ENCODE measurements at places on chromosomes 2 and 18.

DNA sequence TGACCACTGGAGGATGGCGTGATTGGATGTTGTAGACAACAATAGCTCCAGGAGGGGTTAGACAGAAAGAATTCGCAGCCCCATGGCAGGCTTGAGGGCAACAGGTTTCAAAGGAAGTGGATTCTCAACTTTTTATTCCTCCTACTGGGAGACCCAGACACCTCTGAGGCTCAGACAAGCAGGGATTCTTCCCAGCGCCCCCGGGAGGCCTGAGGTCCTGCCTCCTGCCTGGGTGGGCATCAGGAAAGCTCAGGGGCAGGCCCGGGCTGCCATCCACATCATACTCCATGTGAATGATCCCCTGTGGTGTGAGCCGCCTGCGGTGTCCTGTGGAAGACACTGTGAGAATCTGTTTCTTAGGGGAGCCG, 203.5 kb downstream of the CYP26B1 start:
- DNase-seq = no peak

DNA sequence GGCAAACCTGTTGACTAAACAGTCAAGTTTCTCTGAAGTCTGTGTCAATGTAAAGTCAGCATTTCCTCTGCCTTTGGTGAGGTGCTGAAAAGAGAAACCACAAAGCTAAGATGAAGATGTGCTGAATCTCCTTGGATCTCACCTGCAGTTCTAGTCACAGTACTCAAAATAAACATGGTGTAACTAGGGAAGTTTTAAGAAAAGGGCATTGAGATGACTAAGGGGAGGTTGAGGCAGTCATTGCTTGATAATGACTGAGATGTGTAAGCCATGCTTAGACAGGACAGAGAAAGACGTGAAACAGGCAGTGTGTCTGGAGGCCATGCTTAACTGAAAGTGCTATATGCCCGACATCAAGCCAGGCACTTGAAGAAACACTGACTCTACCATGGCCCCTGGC, 1010.0 kb upstream of the CELF4 start:
- DNase-seq = no peak

GRCh38 chr2:36459725-36460137, 104.2 kb downstream of the CRIM1 start:
- DNase-seq = no peak

DNA sequence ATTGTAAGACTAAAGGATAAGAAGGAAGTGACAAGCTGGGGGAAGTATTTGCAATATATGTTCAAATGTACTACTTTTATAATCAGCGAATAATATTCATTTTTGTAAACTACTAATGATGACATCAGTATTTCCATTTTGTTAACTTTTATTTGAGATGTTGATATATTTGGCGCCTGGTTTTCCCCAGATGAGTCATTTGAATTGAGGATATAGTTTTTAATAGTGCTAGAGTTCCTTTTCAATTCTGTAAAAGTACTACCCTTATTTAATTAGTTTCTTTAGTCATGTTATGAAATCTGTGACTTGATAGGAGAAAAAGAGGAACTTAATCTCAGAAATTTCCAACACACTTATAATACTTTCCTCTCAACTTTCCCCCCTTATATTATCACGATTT, 495.3 kb downstream of the IRS1 start:
- no peak for DNase-seq

DNA sequence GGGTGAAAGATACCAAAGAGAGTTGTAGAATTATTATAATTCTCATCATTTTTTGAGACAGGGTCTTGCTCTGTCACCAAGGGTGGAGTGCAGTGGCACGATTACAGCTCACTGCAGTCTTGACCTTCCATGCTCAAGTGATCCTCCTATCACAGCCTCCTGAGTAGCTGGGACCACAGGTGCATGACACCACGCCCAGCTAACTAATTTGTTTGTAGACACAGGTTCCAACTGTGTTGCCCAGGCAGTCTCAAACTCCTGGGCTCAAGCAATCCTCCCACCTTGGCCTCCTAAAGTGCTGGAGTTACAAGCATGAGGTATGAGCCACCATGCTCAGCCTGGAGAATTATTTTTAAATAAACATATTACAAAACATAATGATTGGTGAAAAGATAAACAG, 92.8 kb upstream of the MSH6 start:
- DNase-seq = no peak

- DNase-seq = no peak
These were observed 486.4 kb upstream of the SPRED2 start for GRCh38 chr2:65918760-65919187.

GRCh38 chr2:149738767-149739166, 151.2 kb upstream of the MMADHC start:
- no peak for DNase-seq

DNA sequence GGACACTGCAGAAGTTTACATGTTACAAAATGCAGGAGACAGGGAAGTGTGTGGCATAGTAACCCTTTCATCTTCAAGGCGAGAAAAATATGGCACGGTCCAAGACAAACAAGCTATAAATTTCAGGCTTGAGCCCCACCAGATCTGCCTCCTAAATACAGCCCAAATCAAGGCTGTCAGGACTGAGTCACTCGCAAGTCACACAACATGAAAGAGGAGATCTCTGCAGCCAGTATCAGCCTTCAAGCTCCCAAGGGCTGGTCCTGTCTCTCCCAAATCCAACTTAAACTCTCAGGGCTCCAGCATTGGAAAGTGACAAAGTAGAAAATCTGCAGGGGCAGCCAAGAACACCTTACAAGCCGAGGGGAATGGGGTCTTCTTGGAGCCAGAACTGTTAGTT, 106.3 kb upstream of the GATA6 start:
- DNase-seq = no peak

DNA sequence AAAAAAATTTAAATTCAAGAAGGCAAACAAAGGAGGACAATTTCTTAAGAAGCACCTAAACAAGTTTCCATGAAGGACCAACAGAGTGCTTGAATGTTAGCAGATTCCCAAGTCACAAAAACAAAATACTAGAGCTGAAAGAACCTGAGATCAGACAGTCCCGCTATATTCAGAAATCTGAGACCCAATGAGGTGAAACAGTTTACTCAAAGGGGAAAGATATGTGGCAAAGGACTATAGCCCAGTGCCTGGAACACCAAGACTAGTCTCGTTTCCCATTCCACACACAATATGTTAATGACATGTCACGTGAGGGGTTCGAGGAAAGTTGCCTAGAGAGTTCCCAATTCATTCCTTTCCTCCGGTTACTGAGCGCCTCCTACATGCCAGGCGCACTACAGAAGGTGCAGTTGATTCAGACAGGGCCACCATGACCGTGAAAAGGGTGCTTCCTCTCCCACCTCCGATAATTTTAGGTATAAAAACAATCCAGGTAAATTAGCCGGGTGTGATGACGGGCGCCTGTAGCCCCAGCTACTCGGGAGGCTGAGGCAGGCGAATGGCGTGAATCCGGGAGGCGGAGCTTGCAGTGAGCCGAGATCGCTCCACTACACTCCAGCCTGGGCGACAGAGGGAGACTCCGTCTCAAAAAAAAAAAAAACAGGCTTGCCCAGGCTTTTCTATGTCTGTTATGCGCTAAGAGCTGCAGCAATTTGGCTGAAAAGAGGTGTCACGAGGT, 617 bp downstream of the SRBD1 start:
- DNase-seq = peak; percentile 54

DNA sequence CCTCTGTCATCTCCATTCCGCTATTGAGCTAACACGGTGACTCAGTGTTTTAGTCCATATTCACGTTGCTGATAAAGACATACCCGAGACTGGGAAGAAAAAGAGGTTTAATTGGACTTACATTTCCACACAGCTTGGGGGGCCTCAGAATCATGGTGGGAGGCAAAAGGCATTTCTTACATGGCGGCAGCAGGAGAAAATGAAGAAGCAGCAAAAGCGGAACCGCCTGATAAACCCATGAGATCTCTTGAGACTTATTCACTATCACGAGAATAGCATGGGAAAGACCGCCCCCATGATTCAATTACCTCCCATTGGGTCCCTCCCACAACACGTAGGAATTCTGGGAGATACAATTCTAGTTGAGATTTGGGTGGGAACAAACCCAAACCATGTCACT, 22.6 kb upstream of the CXXC1 start:
- DNase-seq = no peak

- DNase-seq = no peak
These were observed 239.3 kb downstream of the FBXO15 start for GRCh38 chr18:73908323-73908722.

GRCh38 chr18:48806551-48807261, 144.1 kb downstream of the SMAD7 start:
- DNase-seq = no peak

GRCh38 chr2:105082107-105082506, 44.2 kb downstream of the MRPS9 start:
- no peak for DNase-seq

- no peak for DNase-seq
These were observed 171.0 kb downstream of the AFF3 start for GRCh38 chr2:99971326-99971900.

- DNase-seq = no peak
These were observed 109.5 kb downstream of the CABYR start for GRCh38 chr18:24248359-24248758.

GRCh38 chr2:144180131-144180530, 339.8 kb downstream of the ZEB2 start:
- no peak for DNase-seq
